ENCODE measurements at places on chromosomes 3 and 15.

GRCh38 chr3:54822206-54822605 is 105.7 kb downstream of the LRTM1 start:
- DNase-seq: no peak

GRCh38 chr3:37601832-37602231 is 259.8 kb upstream of the CTDSPL start:
- DNase-seq: no peak

DNA sequence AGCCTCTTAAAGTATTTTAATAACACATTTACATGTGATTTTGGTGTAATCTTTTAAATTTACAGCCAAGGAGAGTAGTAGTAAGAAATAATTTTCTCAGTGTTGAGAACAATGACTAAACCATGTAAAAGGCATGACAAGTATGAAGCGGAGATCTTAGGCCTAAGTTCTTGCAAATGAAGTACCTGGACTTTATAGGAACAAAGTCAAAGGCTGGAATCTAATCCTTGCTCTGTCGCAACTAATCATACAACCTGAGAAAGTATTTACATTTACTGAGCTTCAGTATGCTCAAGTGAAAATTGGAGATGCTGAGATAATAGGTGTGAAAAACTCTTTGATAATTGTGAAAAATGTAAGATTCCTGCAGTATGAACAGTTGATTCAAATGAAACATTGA is 86.4 kb upstream of the VGLL3 start:
- no peak for DNase-seq

DNA sequence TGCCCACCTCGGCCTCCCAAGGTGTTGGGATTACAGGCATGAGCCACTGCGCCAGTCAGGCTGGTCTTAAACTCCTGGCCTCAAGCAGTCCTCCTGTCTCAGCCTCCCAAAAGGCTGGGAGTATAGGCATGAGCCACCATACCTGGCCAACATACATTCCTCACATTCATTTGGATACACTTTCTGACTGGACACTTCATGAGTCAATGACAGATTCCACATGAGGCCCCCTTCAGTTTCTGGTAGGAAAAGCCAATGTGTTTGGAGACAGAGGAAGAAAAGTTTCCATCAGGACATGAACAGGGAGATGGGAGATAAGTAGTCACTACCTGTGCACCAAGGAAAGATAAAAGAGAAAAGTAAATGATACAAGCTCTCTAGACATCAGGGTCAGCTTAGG is 49.4 kb upstream of the GSK3B start:
- DNase-seq: no peak

- no peak for DNase-seq
These were observed 1.1 kb downstream of the PDIA5 start for GRCh38 chr3:123067689-123068600.

- no peak for DNase-seq
These were observed 30.4 kb downstream of the SLC41A3 start for GRCh38 chr3:126053513-126053912.

GRCh38 chr3:99948467-99949089 is 130.9 kb downstream of the CMSS1 start:
- DNase-seq: no peak

GRCh38 chr15:73683257-73683776 is 866 bp upstream of the CD276 start:
- DNase-seq: no peak

DNA sequence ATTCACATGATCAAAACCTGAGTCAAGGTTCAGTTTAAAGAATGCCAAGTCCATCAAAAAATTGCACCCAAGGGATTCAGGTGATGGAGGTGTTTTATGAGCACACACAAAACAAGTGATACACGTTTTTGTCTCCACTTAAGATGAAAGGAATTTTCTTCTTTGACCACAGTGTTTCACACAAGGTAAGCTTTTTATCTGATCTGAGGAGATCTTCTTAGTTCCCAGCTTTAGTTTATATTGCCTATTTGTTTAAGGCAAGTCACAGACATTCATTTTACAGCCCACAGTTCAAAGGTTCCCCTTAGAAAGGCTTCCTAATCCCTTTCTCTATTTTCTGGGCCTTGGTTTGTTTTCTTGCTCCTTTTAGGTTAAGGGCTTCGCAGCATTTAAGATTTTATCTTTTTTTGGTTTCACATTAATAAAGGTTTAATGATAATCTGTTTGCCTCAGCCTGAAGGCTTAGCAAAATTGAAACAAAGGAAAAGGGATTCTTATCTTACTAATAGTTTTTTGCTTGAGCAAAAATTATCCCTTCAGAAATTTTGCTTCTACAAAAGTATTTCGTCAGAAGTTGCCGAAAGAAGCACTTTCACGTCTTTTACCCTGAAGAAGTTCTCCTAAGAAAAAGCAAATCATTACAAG is 420.5 kb upstream of the NAALADL2 start:
- DNase-seq: no peak

DNA sequence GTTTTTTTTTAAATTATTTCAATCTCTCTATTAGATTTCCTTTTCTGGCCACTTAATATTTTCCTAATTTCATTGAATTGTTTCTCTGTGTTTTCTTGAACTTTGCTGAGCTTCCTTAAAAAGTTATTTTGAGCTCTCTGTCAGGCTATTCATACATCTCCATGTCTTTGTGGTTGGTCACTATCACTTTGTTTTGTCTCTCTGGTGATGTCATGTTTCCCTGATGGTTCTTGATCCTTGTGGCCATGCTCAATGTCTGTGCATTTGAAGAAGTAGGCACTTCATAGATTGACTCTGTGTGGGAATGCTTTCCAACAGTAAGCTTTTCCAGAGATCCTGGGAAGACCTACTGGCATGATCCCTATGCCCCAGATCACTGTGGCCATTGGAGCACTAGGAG is 18.6 kb downstream of the CD200R1 start:
- no peak for DNase-seq

DNA sequence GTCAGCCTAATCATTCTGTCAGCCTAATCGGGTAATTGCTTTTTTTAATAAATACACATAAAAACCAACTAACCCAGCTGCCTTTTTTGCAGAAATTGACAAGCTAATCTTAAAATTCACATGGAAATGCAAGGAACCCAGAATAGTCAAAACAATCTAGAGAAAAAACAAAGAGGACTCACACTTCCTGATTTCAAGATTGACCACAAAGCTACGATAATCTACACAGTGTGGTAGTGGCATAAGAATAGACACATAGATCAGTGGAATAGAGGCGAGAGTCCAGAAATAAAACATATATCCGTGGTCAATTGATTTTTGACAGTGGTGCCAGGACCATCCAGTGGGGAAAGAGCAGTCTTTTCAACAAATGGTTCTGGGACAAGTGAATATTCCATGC is 2.4 kb upstream of the C3orf20 start:
- DNase-seq: no peak

GRCh38 chr3:103968751-103969150 is 1398.0 kb upstream of the ALCAM start:
- DNase-seq: no peak

GRCh38 chr3:113468539-113468938 is 27.2 kb upstream of the CFAP44 start:
- no peak for DNase-seq

- peak; percentile 25 for DNase-seq
These were observed 7.0 kb upstream of the CD276 start for GRCh38 chr15:73677146-73677607.

GRCh38 chr3:194468086-194468485 is 18.7 kb downstream of the ATP13A3 start:
- DNase-seq: no peak

GRCh38 chr15:36817776-36818175 is 238.3 kb downstream of the CDIN1 start:
- DNase-seq: no peak

DNA sequence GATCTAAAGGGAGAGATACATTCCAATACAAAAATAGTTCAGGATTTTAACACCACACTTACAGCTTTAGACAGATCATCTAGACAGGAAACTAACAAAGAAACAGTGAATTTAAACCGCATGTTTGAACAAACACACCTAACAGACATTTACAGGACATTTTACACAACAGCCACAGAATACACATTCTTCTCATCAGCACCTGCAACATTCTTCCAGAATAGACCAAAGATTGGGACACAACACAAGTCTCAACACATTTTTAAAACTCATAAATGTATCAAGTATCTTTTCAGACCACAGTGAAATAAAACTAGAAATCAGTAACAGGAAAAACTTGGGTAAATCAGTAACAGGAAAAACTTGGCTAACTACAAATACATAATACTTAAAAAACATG is 256.3 kb downstream of the MCTP2 start:
- no peak for DNase-seq

GRCh38 chr3:52405601-52406110 is 39.2 kb downstream of the SEMA3G start:
- DNase-seq: no peak

- no peak for DNase-seq
These were observed 7.4 kb downstream of the A4GNT start for GRCh38 chr3:138124706-138125355.

DNA sequence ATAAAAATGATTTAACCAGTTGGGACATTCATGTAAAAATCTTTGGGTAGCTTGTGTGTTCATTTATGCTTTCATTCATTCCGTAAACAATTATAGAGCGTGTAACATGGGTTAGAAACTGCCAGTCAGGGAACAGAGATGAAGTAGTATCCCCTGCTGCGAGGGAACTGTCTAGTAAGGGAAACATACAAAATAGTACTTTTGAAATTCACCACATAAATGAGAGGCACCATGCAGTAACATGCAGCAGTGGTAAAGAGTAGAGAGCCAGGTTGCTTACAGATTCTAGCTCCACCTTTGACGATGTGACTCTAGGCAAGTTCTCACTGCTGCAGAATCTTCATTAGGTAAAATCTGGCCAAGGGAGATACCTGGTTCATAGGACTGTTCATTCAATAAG is 938 bp downstream of the DZIP3 start:
- no peak for DNase-seq

GRCh38 chr3:52104684-52105640 is 48.6 kb upstream of the DUSP7 start:
- no peak for DNase-seq

DNA sequence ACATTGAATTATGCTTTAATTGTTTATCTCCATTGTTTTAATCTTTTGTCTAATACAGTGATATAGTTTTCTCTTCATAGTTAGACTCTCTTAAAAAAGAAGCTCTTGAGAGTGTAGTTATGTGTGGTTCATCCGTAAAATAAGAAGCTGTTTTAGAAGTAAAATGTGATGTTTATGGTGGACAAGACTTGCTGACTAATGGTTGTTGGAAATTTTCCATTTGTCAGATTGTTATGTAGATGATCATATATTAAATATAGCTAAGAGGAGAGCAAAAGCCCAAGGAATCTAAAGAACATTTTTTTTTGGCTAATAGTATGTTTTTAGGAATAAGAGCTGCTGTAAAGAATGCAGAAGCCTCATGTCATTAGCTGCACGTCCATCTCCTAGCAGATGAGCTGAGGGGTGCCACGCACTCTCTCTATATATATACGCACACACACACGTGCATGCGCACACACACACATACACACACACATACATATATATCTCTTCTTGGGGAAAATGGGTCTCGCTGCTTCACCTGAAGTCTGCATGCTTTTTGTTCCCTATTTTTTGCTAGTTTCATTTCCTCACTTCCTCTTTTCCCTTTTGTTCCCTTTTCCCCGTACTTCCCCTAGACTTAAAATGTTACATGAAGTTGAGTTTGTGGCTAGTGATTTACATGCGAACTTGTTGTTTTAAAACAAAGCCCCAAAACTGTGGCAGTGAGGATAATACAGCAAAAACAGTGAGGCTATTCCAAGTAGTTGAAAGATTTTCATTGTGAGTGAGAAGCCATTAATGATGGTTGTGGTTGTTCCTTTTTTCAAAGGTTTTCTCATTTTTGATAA is 107.8 kb downstream of the MBNL1 start:
- DNase-seq: no peak

DNA sequence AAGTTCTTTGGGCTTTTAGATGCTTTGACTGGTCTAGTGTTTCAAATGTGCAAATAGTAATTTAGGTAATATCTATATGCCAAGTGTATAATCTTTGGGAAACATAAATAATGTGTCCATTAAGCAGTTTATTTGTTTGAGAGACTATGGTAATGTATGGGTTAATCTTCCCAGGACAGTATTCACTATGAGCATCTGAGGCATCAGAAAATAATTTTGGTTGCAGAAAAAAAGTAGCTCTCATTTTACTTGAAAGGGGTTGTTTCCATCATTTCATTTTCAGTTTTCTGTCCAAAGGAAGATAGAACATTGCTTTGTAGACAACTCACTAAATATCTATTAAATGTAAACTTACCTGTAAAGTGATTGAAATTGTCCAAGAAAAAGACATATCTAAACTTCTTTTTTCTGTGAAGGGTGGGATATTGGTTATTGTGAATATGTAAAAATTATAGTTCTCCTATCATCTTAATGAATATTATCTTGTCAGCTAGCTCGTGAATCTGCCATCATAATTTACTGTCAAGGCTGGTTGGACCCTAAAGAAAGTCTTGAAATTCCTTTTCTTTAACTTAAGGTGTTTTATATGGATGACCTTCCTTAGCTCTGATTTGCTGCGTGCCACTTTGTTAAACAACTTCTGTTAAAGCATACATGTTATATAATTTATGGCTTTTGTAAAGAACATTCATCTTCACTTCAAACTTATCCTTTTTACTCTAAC is 108.8 kb downstream of the EPHA3 start:
- DNase-seq: no peak

GRCh38 chr3:102180280-102180931 is 254.4 kb upstream of the ZPLD1 start:
- no peak for DNase-seq

DNA sequence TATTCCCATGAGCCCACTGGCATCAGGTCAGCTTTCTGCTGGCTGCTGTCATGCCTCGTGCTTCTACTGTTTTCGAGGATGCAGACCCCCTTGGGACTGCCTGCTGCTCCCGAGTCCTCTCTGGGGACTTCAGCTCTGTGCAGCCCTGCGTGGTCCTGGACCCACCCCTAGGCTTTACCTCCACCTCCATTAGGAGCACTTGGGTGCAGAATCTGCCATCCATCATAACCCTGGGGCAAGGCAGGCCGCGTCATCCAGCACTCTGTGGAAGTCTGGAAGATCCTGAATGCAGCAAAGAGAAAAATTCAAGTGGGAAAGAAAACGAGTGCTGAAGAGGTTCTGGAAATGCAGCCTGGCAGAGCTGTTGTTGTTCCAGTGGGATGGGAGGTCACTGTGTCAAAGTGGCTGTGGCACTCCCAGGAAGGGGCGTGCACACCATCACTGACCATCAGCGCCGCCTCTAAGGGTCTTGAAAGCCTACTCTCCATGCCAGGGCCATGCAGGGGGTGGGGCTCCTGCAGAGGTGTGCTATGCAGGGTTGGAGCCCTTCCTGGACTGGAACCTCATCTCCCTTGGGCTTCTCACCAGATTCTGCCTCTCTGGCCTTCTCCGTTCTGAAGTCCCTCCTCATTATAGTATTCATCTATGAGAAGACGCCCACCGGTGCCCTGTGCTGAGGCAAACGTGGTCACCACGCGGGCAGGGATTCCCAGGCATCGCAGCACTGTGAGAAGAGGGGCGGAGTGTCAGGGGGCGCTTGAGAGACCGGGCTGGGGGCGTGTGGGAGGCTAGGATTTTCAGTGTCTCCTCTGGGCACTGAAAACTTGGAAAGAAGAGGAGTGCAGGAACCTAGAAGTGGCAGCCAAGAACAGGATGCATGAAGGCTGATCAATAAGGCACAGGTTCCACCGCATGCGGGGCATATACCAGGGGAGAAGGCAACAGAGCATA is 12.5 kb downstream of the EPB42 start:
- DNase-seq: no peak

All from activated T-cell treated with anti-CD3 and anti-CD28 coated beads for 48 hours (primary cell).